Smooth muscle cell of the pulmonary artery (primary cell): ENCODE measurements at places on chromosomes 7 and 10. TPM values are rescaled to one million over a fixed set of nuclear protein-coding genes. Genes with fewer than 3 reads are reported as not detected.

Gene PLAU
- 73.5 and 110 TPM in 2 replicates for total RNA-seq

Gene TAS2R5
- 1.6 and 2.1 TPM in 2 replicates for total RNA-seq

Gene TFR2
- 1.9 and 2.2 TPM in 2 replicates for total RNA-seq

Gene MTG1
- total RNA-seq, result 19.9 and 29.1 TPM in 2 replicates

Gene SDHAF3
- total RNA-seq, result 4.0 and 4.3 TPM in 2 replicates

Gene MLLT10
- 47.3 and 48.9 TPM in 2 replicates for total RNA-seq

Gene SGCE
- total RNA-seq, result 43.2 and 116 TPM in 2 replicates

Gene GBX1
- not detected in 2 replicates for total RNA-seq

Gene ANKRD30A
- total RNA-seq, result not detected in 2 replicates

Gene DKK1
- total RNA-seq, result 134 and 633 TPM in 2 replicates

Gene CTAGE4
- total RNA-seq, result 0.36 and 0.91 TPM in 2 replicates
